ENCODE measurements at places on chromosomes 3 and 15. TPM values are rescaled to one million over a fixed set of nuclear protein-coding genes. Genes with fewer than 3 reads are reported as not detected.

DNA sequence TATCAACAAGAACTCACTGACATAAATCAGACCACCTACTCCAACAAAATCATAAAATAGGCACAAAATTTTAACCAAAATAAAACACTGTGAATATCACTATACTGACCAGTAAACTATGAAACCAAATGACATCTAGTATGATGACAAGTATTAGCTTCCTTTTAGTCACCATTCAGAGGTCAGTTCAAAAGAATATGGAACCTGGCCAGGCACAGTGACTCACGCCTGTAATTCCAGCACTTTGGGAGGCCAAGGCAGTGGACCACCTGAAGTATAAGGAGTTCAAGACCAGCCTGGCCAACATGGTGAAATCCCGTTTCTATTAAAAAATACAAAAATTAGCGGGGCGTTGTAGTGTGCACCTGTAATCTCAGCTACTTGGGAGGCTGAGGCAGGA lies 65.8 kb downstream of the SMARCC1 start:
- peak; percentile 65 for DNase-seq
- H3K27ac ChIP-seq, result no peak overlapping the region
- peaks cover 5% of the 10 kb centered on the region for H3K4me1 ChIP-seq
- H3K36me3 ChIP-seq, result peaks cover 86% of the 10 kb centered on the region

GRCh38 chr3:14564741-14565140 lies 24.6 kb upstream of the GRIP2 start:
- no peak overlapping the region for H3K27ac ChIP-seq

GRCh38 chr3:153595186-153595815 lies 433.3 kb downstream of the RAP2B start:
- peaks cover 8% of the 10 kb centered on the region for H3K4me1 ChIP-seq
- DNase-seq, result peak; percentile 63
- H3K36me3 ChIP-seq, result no peaks in the 10 kb centered on the region
- no peak overlapping the region for H3K4me3 ChIP-seq

Gene GALNT15
- total RNA-seq, result 10.2 TPM

GRCh38 chr3:196081834-196082618 lies at the start of gene TFRC:
Gene TFRC (minus strand): TSS chr3:196082090. CDS start chr3:196077099, 4,991 bp downstream.
- no peaks in the 10 kb centered on the region for H3K27me3 ChIP-seq
- peaks cover 6% of the 10 kb centered on the region for H3K4me1 ChIP-seq
- H3K27ac ChIP-seq, result peak within 1 kb of the TSS; percentile 87
- peak; percentile 92 for DNase-seq

All from MCF 10A (cell line).